CD8-positive, alpha-beta T cell (primary cell): ENCODE measurements at places on chromosomes 13 and 19.
A peak's percentile ranks its signal among the peaks of the same experiment; 100 is the strongest.

- DNase-seq, result no peak
Measured at GRCh38 chr13:74931698-74932433, 550.1 kb downstream of the TBC1D4 start.

DNA sequence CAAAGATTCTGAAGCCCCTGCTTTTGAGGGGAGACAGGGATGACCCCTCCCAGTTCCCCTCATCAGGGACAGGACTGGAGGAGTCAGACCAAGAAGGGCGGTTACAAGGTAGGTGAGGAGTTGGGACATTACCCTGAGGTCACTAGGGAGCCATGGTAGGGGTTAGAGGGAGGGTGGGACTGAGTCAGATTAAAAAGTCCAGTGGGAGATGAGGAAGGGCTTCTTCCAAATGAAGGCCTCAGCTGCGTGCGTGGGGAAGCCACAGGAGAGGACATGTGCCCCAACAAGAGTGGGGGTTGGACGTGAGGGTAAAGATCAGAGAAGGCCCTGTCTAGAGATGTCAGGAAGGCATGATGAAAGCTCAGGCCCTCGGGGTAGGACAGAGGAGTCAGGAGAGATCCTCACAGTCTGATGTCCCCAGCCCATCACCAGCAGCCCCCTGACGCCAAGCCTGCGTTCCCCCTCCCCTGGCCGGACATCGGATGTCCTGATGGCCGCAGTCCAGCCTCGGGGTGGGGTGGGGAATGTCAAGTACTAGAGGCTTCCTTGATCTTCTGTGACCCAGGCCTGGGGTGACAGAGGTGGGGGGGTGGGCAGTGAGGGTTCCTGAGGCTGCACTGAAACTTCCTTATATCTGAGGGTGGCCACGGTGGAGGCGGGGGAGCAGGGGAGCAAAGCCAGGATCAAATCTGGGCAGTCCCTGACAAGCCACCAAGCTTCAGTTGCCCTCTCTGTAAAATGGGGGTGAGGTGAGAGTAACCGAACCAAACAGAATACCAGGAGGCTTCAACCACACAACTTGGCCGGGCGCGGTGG lies 6.5 kb upstream of the MFSD12 start:
- no peak for DNase-seq

DNA sequence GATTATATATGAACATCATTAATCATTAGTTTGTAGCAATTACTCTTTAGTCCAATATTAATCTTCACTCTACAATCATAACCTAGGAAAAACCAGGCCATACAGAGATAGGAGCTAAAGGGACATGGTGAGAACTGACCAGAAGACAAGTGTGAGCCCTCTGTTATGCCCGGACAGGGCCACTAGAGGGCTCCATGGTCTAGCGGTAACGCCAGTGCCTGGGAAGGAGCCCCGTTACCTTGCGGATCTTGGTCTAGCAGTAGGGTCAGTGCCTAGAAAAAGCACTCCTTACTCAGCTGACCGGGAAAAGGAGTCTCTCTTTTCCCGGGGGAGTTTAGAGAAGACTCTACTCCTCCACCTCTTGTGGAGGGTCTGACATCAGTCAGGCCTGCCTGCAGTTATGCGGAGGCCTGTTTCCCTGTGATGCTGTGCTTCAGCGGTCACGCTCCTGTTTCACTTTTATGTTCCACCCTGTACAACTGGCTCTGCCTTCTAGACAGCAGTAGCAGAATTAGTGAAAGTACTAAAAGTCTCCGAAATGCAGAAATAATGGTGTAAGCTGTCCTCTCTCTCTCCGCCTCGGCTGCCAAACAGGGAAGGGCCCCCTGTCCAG lies 13.8 kb downstream of the OR7D4 start:
- DNase-seq, result peak; percentile 59

- no peak for DNase-seq
Measured at GRCh38 chr19:44552324-44552723, 22.8 kb upstream of the CEACAM20 start.

DNA sequence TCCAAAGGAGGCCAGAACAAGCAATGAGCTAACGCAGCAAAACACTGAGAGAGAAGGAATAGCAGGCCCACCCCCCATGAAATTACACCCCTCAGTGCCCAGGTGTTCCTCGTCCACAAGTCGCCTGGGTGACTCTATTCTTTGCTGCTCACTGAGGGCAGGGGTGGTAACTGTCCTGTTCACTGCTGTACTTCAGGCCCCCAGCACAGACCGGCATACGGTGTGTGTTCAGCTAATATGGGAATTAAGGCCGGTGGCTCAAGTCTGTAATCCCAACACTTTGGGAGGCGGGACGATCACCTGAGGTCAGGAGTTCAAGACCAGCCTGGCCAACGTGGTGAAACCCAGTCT lies 31.9 kb downstream of the DHRS12 start:
- no peak for DNase-seq

- no peak for DNase-seq
Measured at GRCh38 chr13:114024603-114025404, 50.9 kb upstream of the C13orf46 start.

GRCh38 chr13:57635541-57636085 lies 4.1 kb downstream of the PCDH17 start:
- DNase-seq, result no peak

GRCh38 chr19:35787227-35787799 lies 11.9 kb downstream of the ARHGAP33 start:
- no peak for DNase-seq

DNA sequence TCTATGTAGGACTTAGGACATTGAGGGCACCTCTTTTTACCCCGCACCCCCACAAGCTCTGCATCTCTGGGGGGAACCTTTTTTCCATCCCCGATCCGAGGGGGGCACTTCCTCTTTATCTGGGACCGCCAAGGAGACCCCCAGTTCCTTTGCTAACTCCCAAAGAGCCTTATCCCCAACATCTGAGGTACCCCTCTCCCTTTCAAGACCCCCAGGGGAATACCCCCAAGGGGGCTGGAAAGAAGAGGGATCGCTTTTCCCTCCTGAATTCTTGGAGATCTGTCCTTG lies 1.1 kb downstream of the TNFSF9 start:
- DNase-seq, result no peak

DNA sequence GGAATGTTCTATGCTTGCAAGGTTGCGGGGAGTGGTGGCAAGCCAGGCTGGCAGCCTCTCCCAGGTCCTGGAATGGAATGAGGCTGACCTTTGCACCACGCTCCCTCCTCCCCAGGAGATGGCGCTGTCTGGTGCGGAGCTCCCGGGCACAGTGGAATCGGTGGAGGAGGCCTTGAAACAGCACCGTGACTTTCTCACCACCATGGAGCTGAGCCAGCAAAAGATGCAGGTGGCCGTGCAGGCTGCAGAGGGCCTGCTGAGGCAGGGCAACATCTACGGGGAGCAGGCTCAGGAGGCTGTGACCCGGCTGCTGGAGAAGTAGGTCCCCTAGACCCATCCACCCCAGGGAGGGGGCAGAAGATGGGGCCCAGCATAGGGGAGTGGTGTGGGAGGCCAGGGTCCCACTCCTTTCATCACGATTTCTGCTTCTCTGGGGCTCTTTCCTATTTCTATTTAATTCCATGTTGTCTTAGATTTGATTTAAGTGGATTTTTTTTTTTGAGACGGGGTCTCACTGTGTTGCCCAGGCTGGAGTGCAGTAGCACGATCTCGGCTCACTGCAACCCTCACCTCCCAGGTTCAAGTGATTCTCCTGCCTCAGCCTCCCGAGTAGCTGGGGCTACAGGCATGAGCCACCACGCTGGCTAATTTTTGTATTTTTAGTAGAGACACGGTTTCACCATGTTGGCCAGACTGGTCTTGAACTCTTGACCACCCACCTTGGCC lies 53.2 kb upstream of the SHKBP1 start:
- no peak for DNase-seq

DNA sequence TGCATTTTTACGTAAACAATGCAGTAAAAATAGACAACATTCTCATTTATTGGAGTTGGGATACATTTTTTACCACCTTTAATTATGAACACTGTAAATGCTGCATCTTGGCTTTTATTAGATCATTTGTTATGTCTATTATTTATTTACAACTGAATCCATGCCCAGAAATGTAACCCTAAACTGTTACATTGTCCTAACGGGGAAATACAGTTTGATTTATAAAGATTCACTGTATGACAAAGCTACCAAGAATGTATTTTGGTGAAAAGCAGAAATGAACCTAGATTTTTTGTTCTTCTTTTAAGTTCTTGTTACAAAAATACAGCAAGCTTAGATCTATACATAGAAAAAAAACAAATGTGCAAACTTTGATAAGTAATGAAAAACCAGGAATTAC lies 1.1 kb downstream of the METTL21C start:
- DNase-seq, result no peak

DNA sequence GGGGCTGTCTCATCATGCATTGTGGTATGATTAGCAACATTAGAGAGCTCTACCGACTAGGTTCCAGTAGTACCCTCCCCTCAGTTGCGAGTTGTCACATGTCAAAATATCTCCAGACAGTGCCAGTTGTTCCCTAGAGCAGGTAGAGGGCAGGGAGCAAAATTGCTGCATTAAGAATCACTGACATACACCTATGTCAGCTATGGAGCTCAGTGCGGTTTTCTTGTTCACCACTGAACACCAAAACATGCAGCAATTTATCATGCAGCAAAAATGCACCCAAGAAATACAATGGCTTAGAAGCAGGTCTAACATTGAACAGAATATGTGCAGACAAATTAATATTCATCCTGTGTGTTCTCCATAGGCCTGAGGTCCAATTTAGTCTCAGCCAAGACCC lies 186.9 kb upstream of the STARD13 start:
- DNase-seq, result no peak

DNA sequence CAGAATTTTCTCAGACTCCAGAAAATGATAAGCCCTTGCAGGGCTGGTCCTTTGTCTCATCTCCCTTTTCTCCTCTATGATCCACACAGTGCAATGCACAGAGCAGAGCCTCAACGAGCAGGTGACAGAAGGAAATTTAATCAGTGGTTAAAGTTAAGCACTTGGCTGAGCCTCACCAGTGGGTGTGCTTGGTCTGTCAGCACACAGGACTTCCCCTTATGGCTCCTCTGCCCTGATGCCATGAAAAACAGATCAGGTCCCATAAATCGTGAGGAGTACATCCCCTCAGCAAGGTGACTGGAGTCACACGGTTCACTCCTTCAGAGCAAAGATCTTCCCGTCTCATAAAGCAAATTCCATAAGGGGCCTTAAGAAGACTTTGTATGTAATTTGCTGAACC lies 818.2 kb downstream of the UQCRFS1 start:
- no peak for DNase-seq

DNA sequence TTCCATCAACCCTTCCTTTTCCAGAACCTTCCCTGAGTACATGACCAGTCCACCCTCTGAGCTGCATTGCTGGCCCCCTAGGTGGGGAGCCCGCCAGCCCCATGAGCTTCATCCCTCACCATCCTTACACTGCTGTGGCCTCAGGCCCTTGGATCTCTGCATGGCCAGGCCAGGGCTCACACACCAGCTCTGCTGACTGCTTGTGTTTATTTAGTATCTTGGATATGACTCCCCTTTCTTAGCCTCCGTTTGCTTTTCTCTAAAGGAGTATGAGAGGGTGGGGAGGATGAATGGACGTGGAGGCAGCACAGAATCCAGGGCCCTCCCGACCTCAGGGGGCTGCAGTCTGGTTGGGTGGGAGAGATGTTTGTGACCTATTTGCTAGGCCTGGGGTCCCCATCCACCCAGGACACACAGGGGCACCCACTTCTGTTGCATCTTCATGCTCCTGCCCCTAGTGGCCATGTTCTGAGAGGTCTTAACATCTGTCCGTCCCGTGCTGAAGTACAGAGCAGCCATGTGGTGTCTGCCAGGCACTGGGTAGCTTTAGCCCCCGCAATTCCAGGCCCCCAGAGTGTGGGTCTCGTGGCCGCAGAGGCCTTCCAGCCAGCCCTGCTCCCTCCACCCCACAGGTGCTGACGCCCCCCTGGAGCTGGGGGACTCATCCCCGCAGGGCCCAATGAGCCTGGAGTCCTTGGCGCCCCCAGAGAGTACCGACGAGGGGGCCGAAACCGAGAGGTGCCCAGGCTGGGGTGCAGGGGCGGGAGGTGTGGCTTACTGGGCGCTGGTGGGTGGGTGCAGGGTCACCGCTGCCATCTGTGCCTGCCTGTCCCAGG lies 13.0 kb downstream of the ARHGEF1 start:
- no peak for DNase-seq

DNA sequence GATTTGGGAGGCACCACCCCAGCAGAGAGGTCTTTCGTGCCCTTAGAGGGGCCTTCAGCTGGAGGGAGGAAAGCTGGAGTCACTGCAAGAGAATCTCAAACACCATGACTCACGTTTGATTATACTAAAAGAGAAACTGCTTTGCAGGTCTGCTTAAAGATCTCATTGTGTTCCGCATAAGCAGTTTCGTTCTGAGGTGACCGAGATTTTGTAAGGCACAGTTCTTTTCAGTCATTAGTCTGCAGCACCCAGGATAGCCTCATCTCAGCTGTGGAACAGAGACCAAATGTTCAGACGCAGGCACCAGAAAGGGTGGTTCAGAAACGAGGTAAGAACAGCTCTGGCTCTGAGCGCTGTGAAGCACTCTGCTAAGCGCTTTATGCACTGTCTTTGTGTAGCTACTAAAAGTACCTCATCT lies 71.2 kb upstream of the GTF3A start:
- no peak for DNase-seq

DNA sequence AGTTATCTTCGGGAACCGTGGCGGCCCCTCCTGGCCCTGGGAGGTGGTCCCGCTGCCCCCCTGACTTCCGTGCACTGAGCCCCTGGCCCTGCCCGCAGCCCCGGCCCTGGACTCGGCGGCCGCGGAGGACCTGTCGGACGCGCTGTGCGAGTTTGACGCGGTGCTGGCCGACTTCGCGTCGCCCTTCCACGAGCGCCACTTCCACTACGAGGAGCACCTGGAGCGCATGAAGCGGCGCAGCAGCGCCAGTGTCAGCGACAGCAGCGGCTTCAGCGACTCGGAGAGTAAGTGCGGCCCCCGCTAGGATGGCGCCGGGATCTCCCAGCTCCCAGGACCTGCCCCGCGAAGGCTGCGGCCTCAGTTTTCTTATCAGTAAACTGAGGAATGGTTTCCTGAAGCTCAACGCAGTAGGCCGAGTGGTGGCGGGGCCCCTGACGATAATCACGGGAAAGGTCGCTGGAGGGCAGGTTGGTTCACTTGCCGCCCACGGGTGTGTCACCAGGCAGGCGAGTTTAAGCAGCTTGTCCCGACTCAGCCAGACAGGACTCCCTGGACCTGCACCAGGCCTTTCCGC lies 924 bp downstream of the RGCC start:
- DNase-seq, result peak; percentile 65

DNA sequence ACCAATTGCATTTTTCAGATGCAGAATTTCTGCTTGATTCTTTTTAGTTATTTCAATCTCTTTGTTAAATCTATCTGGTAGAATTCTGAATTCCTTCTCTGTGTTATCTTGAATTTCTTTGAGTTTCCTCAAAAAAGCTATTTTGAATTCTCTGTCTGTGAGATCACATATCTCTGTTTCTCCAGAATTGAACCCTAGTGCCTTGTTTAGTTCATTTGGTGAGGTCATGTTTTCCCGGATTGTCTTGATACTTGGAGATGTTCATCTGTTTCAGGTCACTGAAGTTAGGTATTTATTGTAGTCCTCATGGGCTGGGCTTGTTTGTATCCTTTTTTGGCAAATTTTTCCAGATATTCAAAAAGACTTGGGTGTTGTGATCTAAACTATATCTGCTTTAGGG lies 202.9 kb upstream of the SERP2 start:
- DNase-seq, result no peak
